Stimulated activated CD4-positive, alpha-beta T cell treated with anti-CD3 and anti-CD28 coated beads, TNF-alpha, amount 100 ng/mL, for 1 hour (primary cell): ENCODE measurements at places on chromosomes 4 and X.

GRCh38 chr4:149291463-149291862, 524.2 kb downstream of the IQCM start:
- DNase-seq: no peak

- DNase-seq: no peak
Measured at GRCh38 chrX:13761606-13762414, 27.3 kb downstream of the OFD1 start.

DNA sequence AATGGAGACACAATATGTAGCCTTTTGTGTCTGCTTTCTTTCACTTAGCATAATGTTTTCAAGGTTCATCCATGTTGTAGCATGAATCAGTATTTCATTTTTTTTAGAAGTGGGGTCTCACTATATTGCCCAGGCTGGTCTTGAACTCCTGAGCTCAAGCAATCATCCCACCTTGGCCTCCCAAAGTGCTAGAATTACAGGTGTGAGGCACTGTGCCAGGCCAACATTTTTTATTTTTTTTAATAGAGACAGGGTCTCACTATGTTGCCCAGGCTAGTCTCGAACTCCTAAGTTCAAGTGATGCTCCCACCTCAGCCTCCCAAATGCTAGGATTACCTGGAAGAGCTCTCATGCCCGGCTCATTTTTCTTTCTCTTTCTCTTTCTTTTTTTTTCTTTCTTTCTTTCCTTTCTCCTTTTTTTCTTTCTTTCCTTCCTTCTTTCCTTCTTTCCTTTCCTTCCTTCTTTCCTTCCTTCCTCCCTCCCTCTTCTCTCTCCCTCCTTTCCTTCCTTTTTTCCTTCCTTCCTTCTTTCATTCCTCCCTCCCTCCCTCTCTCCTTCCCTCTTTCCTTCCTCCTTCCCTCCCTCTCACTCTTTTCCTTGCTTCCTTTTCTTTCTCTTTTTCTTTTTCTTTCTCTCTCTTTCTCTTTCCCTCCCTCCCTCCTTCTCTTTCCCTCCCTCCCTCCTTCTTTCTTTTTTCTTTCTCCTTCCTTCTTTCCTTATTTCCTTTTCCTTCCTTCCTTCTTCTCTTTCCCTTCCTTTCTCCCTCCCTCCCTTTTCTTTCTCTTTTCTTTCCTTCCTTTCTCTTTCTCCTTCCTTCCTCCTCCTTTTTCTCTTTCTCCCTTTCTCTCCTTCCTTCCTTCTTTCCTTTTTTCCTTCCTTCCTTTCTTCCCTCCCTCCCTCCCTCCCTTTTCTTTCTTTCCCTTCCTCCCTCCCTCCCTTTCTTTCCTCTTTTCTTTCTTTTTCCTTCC, 10.1 kb upstream of the RPL39 start:
- DNase-seq: no peak

GRCh38 chrX:45505214-45505613, 304.5 kb upstream of the DIPK2B start:
- no peak for DNase-seq

GRCh38 chr4:123121241-123121907, 199.0 kb upstream of the NUDT6 start:
- no peak for DNase-seq

DNA sequence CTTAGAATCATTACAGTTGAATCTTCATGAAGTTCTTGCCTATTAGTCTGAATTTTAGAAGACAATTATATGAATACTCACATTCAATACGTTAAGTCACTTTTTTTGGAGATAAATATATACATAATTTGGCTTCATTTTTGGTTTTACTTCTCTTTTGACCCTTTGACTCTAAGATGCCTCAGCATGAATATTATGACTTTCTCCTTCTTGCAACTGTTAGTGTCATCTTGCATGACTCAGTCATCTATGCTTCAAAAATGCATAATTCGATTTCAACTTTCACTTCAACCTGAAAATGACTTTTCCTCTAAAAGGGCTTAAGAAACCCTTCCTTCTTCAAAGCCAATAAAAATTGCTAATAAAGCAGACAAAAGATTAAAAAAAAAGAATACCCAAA, 1427.5 kb downstream of the ADGRL3 start:
- DNase-seq: no peak

GRCh38 chrX:17370191-17370590, 4.8 kb upstream of the NHS start:
- no peak for DNase-seq

- DNase-seq: no peak
Measured at GRCh38 chr4:137069473-137069872, 462.8 kb downstream of the PCDH18 start.

GRCh38 chr4:40157436-40157835, 39.4 kb upstream of the RHOH start:
- DNase-seq: no peak

DNA sequence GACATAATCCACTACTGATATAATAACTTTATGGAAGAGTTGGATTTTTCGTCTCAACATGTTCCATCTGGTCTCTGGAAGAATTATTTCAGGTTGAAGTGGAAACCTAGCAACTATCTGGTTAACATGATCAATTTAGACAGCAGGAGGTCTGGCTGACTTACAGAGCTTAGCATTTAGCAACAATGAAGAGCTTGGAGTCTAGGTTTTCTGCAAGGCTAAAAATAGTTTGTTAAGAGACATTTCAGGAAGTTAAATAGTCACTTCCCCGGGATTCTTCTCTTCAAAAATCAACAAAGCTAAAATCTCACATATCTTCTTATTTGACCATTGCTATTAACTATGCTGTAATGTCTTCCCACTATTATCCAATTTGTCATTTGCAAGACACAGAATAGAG, 418.6 kb upstream of the DIPK2B start:
- DNase-seq: no peak

DNA sequence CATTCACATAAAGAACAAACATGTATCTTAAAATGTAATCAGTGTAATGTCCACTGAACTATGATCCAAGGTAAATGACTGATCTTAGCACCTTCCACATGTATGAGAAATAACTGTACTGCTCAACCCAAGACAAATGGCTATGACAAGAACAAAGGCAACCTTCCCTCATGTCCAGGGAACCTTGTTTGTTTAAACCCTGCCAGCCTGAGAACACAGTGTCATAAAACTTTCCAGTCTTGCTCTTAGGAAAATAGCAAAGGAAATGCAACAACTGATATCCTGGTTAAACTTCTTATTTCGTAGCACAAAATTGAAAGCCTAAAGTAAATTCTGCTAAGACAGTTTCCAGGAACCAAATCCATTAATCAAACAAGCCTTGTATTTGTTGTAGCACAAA, 494.3 kb downstream of the IL15 start:
- no peak for DNase-seq

DNA sequence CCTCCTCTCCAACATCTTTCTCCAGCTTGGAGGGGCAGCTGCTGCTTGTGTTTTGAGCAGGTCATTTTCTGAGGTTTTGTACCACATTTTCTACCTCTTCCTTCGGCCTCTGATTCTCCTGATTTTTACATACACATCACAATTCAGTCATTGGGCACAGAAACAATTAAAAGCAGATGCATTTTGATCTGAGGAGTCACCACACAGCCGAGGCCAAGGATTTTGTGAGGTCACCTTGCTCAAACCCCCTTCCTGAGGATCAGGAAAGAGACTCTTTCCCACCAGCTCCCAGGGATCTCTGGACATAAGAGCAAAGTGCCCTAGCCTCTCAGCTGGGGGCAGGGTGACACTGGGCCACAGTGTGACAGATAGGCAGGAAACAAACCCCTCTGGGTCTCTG, 5.4 kb upstream of the FATE1 start:
- no peak for DNase-seq

GRCh38 chr4:72295966-72296557, 264.3 kb downstream of the NPFFR2 start:
- no peak for DNase-seq

DNA sequence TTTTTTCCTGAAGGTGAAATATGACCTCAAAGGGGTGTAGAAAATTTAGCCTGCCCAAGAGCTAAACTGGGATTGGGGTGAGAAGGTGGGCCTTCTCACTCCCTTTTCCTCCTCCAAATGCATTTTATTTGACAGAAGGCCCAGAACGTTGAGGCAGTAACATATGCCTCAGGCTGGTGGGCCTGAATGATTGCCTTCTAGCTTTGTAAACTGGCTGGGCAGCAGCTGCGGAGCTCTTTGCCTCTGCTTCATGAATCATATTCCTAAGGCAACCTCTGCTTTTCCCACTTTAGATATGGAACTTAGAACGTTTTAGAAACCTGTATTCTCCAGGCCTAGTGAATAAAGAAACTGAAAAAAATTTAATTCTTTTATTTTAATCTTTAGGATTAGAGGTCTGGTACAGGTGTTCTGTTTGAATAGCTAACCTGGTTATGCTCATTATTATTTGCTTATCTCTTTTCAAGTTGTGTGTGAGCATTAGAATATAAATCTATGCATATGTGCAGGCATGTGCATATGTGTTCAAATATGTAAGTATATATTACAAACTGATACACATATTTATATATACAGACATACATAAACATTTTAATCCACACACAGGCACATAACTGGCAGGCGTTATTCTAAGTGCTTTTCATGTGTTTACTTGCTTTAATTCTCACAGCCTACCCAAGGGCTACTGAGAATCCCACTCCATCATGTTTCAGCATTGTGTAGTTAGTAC, 11.5 kb downstream of the PRDM8 start:
- DNase-seq: no peak

- DNase-seq: no peak
Measured at GRCh38 chrX:52585892-52586291, 68.8 kb downstream of the SSX7 start.
